ENCODE measurements at places on chromosomes 6 and 20.

- no peak for DNase-seq
Measured at GRCh38 chr6:4025681-4026080, 53.3 kb downstream of the FAM217A start.

- DNase-seq = no peak
Measured at GRCh38 chr6:110185879-110186278, 5.7 kb downstream of the CDC40 start.

DNA sequence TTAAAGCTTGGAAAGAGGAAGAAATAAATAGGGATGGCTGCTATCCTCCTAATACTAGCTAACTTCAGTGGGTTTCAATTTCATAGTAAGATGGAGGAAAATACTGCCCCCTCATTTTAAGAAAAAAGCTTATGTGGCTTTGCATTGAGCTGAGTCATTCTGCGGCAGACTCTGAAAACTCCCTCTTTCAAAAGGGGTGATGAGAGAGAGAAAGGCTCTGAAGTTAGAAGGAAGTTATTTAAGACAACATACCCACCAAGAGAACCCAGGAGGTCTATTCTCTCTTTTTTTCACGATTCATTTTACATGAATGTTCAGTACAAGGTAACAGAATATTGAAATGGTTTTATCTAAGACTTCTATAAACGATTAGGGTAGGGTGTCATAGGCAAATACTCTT lies 4.5 kb downstream of the PRDM13 start:
- DNase-seq = no peak

DNA sequence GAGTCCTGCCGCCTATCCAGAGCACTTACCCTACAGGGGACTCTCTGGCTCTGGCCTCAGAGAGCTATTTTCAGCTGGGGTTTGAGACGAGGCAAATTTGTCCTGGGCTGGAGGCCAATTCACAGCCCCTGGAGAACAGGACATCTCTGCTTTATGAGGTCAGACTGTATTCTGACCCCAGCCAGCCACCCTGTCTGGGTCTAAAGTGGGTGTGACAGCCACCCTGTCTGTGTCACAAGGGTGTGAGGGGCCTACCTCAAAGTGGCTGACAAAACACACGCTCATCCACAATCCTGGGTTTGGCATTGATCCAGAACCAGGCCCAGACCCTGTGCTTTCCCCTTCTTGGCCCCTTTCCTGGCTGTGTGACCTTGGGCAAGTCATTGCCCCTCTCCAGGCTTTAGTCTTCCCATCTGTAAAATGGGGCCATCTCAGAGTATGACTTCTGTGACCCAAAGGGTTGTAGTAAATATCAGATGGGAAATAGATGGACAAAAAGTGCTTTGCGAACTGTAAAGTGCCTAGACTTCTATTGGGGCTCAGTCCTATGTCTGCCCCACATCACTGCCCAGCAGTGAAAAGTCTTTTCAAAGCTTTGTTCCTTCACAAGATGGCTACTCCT lies 44.1 kb upstream of the TGM2 start:
- no peak for DNase-seq

- no peak for DNase-seq
Measured at GRCh38 chr20:34037121-34037520, 43.4 kb downstream of the RALY start.

GRCh38 chr20:19764207-19764606 lies 6.1 kb downstream of the RIN2 start:
- DNase-seq = no peak

GRCh38 chr20:41183831-41184230 lies 46.5 kb downstream of the PLCG1 start:
- no peak for DNase-seq

- DNase-seq = no peak
Measured at GRCh38 chr6:181049-181654, 111.1 kb upstream of the DUSP22 start.

DNA sequence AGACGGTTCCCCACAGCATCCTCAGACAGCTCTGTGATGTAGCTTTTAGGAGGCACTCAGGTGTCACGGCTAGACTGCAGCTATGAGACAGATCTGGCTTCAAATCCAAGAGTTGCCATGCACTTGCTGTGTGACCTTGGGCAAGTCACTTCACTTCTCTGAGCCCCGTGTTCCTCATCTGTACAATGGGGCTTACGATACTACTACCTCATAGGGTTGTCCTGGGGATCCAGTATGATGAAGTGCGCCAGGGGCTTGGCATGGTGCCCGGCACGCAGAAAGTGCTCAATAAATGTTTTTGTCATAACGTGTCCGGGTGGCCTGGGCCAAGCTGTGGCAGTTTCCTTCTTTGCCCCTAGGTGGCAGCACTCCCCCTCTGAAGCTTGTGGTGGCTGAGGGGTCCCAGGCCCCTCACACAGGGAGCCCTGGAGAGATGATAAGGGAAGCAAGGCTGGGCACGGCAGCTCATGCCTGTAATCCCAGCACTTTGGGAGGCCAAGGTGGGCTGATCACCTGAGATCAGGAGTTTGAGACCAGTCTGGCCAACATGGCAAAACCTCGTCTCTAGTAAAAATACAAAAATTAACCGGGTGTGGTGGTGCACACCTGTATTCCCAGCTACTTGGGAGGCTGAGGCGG lies 19.1 kb upstream of the CHMP4B start:
- DNase-seq = peak; percentile 87

DNA sequence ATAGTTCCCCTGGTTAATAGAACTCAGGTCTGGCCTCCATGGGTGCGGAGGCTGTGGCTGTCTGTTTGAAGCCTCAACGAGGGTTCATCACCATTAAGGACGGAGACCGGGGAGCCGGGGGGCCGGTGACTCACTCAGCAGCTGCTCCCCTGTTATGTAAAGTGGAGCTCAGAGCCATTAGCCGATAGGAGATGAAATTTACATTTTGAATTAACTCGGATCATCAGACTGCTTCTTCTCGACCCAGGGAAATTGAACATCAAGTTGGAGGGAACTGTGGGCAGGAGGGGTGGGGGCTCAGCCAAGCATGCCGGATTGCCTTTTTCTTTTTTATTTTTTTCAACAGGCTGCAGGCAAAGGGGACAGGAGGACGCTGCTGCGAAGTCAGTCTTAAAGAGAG lies 12.3 kb downstream of the PCK1 start:
- DNase-seq = no peak

- no peak for DNase-seq
Measured at GRCh38 chr20:49151436-49151835, 36.7 kb downstream of the STAU1 start.

DNA sequence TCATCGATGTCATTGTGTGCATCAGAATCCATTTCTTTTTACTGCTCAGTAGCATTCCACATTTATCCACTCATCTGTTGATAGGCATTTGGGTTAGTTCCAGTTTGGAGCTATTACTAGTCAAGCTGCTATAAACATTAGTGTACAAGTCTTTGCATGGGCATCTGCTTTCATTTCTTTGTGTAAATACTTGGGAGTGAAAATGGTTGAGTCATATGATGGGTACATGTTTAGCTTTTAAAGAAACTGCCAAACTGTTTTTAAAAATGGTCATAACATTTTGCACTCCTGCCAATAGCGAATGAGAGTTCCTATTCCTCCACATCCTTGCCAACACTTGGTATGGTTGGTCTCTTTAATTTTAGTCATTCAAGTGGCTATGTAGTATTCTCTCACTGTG lies 21.2 kb upstream of the SLC22A2 start:
- no peak for DNase-seq

DNA sequence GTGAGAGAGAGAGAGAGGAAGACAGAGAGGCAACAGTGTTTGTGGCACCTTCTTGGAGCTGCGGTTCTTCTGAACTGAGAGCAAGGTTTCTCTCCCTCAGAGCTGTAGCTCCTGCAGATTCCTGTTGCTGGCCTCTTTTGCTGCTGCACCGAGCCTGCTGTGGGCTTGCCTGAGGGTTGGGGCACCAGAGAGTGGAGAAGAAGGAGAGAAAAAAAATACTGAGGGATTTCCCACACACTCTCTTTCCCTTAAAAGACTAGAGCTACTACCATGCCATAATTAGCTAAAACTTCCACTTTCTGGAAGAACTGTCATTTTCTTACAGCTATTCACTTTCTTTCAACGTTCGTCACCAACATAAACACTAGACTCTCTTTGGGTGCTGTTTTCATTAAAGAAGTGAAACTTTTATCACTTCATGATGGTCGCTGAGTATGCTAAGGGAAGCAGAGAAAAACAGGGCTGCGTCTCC lies 18.2 kb upstream of the ECI2 start:
- no peak for DNase-seq

GRCh38 chr6:87763901-87764300 lies 61.9 kb upstream of the AKIRIN2 start:
- no peak for DNase-seq

GRCh38 chr6:75349262-75349984 lies 64.8 kb upstream of the TMEM30A start:
- peak; percentile 60 for DNase-seq

DNA sequence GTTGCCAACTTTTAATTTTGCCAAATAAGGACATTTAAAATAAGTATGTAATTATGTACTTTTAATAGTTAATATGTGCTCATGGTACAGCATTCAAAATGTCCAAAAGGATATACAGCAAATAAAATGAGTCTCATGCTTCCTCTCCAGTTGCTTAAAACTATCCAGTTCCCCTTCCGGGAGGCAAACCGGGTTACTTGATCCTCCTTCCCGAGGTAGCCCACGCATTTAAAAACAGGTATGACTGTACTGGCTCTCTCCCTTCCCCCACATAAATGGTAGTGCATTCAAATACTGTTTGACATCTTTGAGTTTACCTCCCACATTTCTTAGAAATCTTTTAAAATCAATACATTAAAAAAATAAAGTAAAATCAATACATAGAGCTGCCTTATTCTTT lies 66.4 kb downstream of the PHF20 start:
- no peak for DNase-seq

DNA sequence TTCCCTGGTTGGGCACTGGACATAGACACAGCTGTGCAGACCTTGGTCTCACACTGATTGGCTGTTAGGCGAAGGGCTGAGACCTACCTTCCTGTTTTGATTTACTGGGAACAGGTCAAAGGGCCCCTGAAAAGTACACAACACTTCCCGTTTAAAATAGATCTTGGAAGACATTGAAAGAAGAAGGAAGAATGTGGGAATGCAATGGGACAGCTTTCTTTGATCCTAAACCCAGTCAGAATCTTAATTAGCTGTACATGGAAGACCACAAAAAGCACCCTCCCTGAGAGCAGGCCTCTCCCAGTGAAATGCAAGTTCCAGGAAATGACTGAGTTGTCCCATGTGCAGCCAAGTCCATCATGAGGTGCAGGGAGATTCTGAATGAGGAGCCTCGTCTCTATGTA lies 83.6 kb upstream of the EXOC2 start:
- DNase-seq = no peak

GRCh38 chr20:25195962-25196785 lies 662 bp downstream of the ENTPD6 start:
- DNase-seq = no peak

DNA sequence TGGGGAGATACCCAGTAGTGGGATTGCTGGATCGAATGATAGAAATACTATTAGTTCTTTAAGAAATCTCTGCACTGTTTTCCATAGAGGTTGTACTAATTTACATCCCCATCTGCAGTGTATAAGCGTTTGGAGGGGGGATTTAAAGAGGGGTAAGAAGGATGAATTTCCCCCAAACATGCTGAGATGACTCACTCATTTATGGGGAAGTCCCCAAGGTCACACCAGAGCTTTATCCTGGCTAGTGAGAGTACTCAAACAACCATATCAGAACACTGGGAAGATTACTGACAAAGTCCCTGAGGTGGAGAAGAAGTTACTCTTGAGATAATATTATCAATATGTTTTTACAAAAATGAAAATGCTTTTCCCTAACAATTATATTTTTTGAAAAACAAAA lies 44.0 kb downstream of the ROS1 start:
- no peak for DNase-seq

- DNase-seq = no peak
Measured at GRCh38 chr6:9745966-9746365, 668.9 kb downstream of the TFAP2A start.

- no peak for DNase-seq
Measured at GRCh38 chr6:6995328-6995727, 112.4 kb upstream of the RREB1 start.

DNA sequence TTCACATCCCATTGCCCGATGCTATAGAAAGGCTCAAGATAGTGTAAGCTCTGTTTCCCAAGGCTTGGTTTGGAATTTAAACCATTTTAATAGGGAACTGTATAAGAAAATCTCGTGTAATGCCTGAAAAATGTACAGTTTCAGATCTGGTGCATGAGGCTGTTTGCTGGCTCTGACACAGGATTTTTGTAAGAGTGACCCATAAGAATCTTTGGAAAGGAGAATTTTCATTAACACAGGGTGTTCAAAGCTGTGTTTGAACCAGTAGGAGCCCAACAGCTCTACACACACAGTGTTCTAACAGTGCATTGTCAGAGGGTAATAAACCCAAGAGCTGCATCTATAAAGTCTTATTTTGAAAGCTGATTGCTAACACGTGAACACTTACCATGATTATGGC lies 293.5 kb downstream of the PRL start:
- no peak for DNase-seq

DNA sequence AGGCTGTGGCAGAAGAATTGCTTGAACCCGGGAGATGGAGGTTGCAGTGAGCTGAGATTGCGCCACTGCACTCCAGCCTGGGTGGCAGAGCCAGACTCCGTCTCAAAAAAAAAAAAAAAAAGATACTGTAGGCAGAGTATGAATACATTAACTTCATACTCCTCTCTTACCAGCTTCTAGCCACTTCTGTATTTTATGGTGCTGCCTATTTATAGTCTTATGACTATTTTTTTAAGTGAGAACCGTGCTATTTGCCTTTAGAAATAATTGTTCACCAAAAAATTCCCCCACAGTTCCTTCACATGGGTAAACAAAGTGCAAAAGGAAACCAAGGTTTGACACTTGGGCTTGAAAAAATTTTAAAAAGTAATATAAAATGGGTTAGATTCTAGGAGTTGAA lies 1.5 kb upstream of the SNRNP48 start:
- no peak for DNase-seq

DNA sequence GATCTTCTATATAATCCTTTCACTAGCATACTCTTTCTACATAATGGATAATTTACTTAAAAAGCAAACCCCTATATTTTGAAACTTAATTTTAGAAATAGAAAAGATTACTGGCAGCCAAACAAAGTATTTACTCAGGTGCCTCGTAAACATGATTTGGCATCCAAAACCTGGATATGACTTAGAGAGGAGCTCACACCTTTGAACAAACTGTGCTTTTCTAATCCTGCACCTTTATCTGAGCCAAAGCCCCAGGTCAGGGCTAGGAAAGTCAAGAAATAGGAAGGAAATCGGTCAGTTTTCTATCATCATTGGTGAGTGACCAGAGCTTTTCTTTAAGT lies 170.9 kb downstream of the PHF3 start:
- DNase-seq = no peak

GRCh38 chr6:147382945-147383554 lies 125.4 kb upstream of the SAMD5 start:
- DNase-seq = no peak
